GM19239 (cell line): ENCODE measurements at places on chromosomes 3 and 15.
A peak's percentile ranks its signal among the peaks of the same experiment; 100 is the strongest.

- DNase-seq, result no peak
These were observed 6.2 kb downstream of the MGA start for GRCh38 chr15:41666353-41666920.

GRCh38 chr15:33046329-33046728 is 148.2 kb downstream of the FMN1 start:
- no peak for DNase-seq

GRCh38 chr3:142445816-142446254 is 2.0 kb downstream of the XRN1 start:
- DNase-seq, result peak; percentile 28

DNA sequence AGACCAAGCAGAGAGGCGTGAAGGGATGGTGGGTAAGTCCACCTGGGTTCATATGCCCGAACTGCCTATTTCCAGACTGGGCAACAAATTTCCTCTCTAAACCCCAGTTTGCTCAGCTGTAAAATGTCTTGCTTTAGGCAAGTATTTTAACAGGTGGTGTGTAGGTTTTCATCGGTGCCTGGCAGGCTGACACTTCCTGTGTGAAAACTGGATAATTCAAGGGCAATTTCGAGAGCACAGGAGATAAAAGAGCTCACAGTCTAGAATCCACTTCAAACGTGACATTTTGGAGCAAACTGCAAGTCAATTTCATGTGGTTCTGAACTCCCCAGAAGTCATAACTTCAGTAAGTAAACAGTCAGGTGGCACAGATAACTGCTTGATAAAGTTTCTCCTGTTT is 112.2 kb downstream of the OXNAD1 start:
- no peak for DNase-seq

DNA sequence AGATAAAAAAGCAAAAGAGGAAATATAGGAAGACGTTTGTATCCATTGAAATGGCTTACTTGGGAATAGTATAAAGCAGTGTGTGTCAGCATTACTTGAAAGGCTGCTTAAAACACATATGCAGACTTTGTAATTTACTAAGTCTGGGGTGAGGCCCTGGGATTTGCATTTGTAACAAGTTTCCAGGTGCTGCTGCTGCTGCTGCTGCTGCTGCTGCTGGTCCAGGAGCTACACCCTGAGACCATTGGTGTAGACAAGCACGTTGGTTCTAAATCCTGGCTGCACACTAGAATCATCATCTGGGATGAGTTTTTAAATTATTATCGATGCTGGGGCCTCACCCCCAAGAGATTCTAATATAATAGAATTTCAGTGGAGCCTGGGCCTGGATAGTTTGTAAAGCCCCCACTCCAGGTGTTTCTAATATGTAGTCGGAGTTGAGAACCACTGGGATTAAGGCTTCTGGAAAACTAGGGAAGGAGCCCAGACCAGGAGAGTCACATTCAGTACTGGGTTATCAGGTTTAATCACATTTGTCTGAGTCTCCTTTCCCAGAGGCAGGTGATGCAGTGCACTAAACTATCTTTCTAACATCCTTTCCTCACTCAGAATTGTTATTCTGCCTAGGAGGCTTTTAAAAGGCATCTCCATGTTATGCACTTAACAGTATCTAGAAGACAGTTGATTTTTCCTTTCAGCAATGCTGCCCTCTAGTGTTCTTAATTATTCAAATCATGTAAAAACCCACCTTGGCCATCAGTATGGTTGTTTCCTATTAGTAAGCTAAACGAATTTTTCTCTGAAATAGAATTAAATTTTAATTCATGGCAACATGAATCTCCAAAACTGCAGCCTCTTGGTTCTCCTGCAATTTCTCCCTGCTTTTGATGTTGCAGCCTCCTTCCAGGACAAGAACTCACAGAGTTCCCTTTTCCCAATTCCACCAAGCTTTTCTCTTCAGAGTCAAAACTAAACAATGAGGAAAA is 45.4 kb downstream of the SSR3 start:
- peak; percentile 31 for DNase-seq

GRCh38 chr15:69583626-69584025 is 131.0 kb downstream of the RPLP1 start:
- no peak for DNase-seq

DNA sequence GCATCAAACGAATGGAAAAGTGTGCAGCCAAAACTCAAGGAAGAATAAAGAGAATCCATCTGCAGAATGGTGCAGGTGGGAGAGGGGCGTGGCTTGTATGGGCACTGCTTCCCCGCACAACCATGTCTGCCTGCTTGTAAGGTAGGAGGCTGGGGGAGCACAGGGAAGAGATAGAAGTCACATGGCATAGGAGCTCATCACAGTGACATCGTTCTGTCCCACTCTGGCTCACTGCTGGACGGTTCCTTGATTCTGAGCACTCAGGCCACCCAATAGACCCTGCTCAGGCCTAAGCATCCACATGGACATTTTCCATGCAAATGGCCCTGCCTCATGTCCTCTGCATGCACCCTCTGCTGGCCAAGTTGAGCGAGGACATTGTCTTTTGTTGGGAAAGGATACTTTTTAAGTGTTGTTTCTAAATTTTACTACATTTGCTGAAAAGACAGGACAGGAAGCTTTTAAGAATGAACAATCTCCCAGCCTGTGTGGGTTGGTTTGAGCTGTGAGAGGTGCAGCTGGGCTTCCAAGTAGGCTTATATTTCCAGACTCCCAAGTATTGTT is 3.1 kb downstream of the MYLK start:
- no peak for DNase-seq

GRCh38 chr15:47410247-47410646 is 307.1 kb upstream of the SEMA6D start:
- DNase-seq, result no peak

- DNase-seq, result no peak
These were observed 7.8 kb downstream of the FAM240A start for GRCh38 chr3:46619845-46620778.

DNA sequence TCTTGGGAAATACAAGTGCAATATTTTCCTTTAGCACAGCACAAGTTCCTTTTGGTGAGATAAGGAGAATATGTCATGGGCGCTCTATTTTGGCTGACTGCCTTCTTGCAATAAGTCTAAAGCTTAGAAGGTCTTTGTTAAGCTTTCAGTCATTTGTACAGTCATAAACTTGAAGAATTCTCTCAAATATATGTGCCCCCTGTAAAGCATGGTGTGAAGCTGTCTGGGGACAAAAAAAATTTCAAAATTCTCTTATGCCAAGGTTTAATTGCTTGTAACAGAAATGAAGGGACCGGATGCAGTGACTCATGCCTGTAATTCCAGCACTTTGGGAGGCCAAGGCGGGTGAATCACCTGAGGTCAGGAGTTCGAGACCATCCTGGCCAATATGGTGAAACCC is 21.7 kb upstream of the ARID3B start:
- no peak for DNase-seq

DNA sequence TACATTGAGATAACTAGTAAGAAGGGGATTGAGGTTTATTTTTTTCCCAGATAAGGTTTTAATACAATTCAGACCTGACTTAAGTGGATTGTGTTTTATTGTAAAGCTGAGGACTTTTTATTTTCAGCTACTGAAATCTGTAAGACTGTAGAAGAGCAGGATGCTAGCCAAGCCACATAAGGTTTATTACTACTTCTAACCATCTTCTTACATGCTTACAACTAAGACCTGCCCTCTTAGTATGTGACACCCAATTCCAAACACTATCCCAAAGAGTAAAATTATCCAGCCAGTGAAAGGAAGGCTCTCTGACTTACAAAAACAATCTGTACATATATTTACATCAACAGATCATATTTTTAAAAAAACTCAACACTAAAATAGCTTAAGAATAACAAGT is 564.5 kb upstream of the NAALADL2 start:
- no peak for DNase-seq

- no peak for DNase-seq
These were observed 8.4 kb downstream of the KBTBD8 start for GRCh38 chr3:67006460-67006859.

DNA sequence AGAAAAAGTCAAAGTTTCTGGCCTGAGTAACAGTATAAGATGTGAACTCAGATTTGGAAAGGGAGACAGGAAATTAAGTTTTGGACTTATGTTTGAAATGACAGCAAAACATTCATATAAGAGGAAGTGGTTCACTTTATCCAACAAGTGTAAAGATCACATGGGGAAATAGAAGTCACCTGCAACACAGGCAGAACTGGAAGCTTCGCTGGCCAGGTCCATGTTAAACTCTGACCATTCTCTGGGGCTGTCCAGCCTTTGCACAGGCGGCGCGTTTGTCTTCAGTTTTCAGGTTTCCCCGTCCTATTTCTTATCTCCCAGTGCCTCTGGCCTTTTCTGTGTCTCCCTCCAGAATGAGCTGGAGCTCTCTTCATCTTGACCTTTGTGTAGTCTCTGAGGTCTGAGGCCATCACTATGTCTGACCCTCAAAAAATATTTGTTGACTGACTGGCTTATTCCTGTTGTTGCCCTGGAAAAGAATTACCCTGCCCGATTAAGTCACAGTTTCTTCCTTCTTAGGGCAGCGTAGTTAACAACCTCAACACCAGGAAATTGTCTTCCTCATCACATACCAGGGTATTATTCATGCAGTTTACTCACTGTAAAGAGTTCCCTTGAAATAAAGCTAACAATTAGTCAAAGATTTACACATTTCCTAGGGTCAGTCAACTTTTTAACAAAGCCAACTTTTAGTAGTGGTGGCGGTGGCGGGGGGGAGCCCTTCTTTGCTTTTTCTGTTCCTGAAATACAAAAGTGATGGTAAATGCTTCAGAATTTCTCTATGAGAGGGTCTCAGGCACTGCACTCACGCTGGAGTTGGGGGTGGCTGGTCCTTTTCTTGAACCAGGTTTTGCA is 959 bp upstream of the RASA2 start:
- DNase-seq, result no peak

DNA sequence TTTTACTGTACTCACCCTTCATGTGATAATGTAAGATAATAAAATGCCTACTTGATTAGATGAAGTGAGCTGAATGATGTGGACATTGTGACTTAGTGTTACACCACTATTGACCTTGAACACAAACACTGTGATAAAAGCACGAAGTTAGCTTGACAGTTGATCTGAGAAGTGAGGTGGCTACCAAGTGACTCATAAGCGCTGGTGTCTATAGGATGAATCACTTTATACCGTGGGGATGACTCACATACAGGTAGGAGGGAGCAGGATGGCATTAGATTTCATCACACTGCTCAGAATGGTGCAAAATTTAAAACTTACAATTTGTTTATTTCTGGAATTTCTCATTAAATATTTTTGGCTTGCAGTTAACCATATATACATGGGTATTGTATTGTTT is 174.7 kb upstream of the CNTN3 start:
- no peak for DNase-seq

GRCh38 chr15:63870487-63871209 is 36.9 kb upstream of the HERC1 start:
- no peak for DNase-seq

DNA sequence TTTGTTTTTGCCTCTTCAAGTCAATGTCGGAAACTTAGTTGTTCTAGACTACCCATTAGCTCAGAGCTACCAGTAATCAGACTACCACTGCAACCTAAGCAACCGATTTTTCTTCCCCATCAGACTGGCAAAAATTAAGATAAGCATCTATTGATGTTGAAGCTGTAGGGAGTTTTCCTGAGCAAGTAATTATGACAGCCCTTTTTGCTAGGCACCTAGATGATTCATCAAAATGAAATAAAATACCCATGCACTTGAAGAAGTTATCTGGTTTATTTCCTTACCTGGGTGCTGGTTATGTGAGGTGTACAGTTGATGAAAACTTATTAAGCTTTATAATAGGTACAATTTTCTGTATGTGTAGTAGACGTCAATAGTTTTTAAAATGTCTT is 554 bp upstream of the COMMD4 start:
- DNase-seq, result no peak

GRCh38 chr15:83585601-83586335 is 68.2 kb upstream of the ADAMTSL3 start:
- DNase-seq, result no peak

DNA sequence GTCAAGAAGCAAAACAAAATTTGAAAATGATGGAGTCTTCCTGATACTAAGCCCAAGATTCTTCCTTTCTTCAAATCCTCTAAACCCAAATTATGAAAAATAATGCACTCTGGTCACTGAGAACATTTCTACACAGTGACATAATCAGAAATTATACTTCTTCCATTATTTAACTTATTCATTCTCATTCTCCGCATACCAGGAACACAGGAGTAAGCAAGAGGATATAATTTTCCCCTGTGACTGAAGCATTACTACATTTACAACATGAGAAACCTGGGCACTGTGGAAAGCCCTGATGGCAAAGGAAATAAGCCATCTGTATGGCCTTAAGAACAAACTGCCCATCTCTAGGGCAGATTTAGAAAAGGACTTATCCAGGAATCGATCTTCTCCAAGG is 47.0 kb downstream of the EXD1 start:
- no peak for DNase-seq

DNA sequence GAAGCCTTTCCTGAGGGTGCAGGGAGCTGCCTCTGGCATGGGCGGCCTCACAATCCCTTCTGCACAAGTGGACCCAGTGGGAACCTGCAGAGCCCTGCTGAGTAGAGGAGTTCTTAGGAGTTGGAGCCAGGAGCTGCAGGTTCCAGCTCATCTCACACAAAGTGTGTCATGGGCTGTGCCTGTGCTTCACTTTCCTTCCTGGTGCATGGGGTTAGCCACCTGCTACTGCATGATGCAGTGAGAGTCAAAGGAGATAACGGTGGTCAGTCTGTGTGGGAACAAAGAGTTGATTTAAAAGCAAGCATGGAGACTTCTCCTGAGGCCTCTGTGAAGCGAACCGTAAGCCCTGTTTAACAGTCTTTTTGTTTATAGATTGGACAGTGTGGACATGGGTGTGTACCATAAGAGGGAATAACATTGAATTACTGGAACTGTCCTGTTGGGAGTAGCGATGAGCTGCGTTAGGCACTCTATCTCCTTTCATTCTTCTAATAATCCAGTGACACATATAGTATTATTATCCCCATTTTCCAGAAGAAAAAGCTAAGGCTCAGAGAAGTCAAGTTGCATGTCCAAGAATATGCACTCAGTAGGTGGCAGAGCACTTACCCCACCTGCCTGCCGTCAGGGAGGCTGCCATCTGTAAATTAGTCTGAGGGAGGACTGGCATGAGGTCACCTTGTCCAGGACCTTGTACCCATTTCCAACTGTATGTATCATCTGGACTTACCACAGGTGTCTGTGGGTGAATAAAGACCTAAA is 68.7 kb upstream of the PRR23C start:
- no peak for DNase-seq

DNA sequence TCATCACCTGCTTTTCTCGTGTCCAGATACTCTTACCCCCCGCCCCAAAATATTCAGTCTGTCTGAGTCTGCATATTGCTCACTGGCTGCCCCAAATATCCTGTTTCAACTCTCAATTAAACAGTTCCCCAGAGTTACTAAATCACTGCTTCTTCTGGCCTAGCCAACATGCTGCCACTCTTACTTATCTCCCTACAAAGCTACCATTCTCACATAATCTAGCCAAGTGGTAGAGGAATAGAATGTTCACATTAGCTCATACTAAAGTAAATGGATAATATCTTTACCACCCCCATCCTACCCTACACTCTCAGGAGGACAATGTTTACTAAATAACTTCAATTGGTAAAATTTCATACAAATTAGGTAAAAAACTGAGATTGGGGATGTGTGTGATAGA is 77.8 kb downstream of the NR1I2 start:
- no peak for DNase-seq
